MCF 10A (cell line): ENCODE measurements at places on chromosomes 13 and 19. TPM values are rescaled to one million over a fixed set of nuclear protein-coding genes. Genes with fewer than 3 reads are reported as not detected.
A peak's percentile ranks its signal among the peaks of the same experiment; 100 is the strongest.

DNA sequence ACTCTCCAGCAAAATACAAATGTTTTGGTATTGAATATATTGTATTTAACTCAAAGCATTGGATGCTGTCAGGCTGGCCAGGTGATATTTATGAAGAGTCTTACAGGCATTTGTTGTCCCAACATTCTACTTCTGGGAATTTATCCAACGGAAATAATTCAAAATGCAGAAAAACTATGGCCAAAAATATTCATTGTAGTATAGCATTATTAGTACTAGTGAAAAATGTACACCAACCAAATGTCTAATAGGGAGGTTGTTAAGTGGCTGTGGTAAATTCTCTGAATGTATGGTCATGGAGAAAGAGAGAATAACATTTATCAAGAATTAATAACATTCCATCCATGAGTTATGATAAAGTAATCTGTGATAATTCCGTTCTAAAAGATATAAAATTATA lies 38.6 kb upstream of the GAS6 start:
- DNase-seq: no peak

- DNase-seq: no peak
Observed at GRCh38 chr13:35478271-35479037, 2.0 kb upstream of the MAB21L1 start.

Gene FGF22
- not detected in 2 replicates for total RNA-seq

GRCh38 chr19:46466536-46467196 lies 4.7 kb downstream of the PNMA8A start:
- peak; percentile 75 for DNase-seq

DNA sequence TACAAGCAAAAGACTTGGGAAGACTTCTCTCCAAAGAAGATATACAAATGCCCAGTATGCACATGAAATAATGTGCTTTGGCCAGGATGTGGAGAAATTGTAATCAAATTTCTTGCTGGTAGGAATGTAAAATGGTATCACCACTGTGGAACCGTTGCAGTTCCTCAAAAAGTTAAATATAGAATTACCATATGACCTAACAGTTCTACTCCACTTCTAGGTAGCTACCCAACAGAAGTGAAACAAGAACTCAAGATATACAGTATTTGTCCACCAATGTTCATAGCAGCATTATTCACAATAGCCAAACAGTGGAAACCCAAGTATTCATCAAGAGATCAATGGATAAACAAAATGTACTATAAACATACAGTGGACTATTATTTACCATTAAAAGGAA lies 95.0 kb upstream of the KLF5 start:
- no peak for DNase-seq

Gene CCL25
- not detected in 2 replicates for total RNA-seq

Gene CACNG7
- not detected in 2 replicates for total RNA-seq

DNA sequence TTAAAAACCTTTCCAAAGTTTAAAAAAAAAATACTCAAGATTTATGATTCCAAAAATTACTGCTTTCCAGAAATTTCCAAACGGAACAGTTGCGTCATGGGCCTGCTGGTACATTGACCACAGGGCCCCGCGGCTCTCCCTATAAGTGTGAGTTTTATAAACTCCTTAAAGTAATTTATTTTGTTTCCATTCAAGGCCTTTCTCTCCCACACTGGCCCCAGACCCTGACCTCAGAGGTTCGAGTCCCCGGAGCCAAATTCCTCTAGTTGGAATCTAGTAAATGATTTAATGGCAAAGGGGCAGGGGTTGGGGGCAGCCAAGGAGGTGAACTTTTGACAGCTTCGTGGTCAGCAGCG lies 97.5 kb downstream of the INSR start:
- DNase-seq: no peak

DNA sequence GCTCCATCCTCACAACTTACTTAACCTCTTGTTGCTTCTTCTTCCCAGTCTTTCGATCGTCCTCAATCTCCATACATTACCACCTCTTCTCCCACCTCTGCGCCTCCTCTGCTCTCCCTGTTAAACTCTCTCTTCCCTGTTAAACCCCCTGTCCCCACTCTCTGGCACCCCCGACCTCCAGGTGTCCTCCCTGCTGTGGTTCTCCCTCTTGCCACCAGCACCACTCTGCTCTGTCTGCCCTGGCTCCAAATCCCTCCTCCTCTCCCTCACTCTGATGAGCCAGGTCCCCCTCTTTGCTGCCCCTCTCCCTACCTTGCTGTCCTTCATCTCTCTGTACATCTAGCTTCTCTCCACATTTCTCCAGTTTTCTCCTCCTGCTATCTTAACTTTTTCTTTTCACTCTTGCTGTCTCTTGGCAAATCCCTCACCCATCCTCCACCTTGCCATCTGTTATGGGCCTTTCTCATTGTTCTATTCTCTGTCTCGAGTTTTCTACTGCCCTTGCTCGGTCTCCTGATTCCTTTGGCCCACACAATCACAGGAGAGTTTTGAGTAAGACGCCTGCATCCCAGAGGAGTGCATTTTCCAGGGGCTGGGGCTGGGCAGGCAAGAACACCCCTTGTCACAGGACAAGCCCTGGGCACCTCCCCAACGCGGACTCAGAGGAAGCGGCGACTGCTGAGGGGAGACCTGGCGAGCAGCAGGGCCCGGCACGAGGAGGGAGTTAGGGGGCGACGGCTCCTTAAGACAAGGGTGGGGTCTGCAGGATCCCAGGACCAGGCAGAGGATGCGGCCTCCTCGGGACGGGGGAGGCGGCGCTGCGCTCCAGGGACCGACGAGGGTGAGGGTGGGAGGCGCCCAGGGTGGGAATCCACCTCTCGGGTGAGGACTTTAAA lies 21.4 kb upstream of the ERVV-1 start:
- DNase-seq: no peak

Gene BEST2
- 0.70 and 0.83 TPM in 2 replicates for total RNA-seq

- no peak for DNase-seq
Observed at GRCh38 chr13:63190219-63190618, 1774.6 kb upstream of the PCDH20 start.

- DNase-seq: no peak
Observed at GRCh38 chr19:35080613-35081170, 34.9 kb upstream of the FXYD3 start.

Gene SERPINE3
- not detected in 2 replicates for total RNA-seq

GRCh38 chr19:55581145-55581822 lies 636 bp upstream of the ZNF579 start:
- peak; percentile 17 for DNase-seq

Gene ZSCAN5C
- not detected in 2 replicates for total RNA-seq

GRCh38 chr13:60869941-60870613 lies 473.1 kb downstream of the TDRD3 start:
- no peak for DNase-seq

Gene ZNF93
- 1.1 and 1.4 TPM in 2 replicates for total RNA-seq

Gene FBXO27
- total RNA-seq: 0.28 TPM in 1 of 2 replicates, not detected in the other

GRCh38 chr13:47038188-47038587 lies 141.3 kb upstream of the HTR2A start:
- no peak for DNase-seq

DNA sequence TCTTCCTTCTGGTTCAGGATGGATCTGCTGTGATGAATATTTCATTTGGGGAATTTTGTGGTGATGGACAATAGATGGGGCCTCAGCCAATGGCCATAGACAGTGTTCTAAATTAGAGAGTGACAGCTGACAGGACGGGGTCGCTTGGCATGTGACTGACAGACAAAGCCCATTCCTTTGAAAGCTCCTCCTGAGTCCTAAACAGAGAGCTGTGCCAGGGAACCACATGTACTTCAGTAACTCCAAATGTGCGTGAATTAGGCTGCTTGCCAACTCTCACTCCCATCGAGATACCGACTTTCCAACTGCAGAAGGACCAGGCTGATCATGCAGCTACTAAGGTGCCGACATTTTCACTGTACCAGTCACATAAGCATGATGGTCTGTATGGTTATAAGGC lies 187.7 kb downstream of the SHISA2 start:
- no peak for DNase-seq

DNA sequence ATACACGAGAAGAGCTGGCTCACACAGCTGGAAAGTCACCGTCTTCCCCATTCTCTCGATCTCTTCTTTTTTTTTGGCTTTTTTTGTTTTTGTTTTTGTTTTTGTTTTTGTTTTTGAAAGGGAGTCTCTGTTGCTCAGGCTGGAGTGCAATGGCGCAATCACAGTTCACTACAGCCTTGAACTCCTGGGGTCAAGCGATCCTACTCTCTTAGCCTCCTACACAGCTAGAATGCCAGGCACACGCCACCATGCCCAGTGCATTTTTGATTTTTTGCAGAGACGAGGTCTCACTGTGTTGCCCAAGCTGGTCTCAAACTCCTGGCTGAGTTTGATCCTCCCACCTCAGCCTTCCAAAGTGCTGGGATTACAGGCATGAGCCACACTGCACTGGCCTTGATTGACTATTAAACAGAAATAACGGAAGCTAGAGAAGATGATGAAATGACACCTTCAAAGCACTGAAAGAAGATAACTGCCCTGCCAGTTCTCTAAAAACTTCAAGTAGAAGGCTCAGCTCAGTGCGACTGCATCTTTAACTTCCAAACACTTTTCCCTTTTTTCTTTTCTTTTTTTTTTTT lies 4.0 kb downstream of the FXYD3 start:
- no peak for DNase-seq

Gene ZNF737
- 1.1 and 3.2 TPM in 2 replicates for total RNA-seq

Gene ZNF284
- 2.5 and 3.8 TPM in 2 replicates for total RNA-seq

Gene GRK1
- not detected in 2 replicates for total RNA-seq

- DNase-seq: no peak
Observed at GRCh38 chr13:45296259-45296658, 44.7 kb downstream of the TPT1 start.
